ENCODE measurements at places on chromosomes 12 and 14. TPM values are rescaled to one million over a fixed set of nuclear protein-coding genes. Genes with fewer than 3 reads are reported as not detected.

The DEPDC4 gene
- total RNA-seq: 0.47 TPM

The P2RX7 gene
- total RNA-seq: 1.3 TPM

- H3K4me3 ChIP-seq: no peak overlapping the region
- DNase-seq: no peak
- H3K27ac ChIP-seq: no peak overlapping the region
- no peaks in the 10 kb centered on the region for H3K27me3 ChIP-seq
- peaks cover 42% of the 10 kb centered on the region for H3K4me1 ChIP-seq
Observed at GRCh38 chr12:2334271-2334670, 281.5 kb downstream of the CACNA1C start.

DNA sequence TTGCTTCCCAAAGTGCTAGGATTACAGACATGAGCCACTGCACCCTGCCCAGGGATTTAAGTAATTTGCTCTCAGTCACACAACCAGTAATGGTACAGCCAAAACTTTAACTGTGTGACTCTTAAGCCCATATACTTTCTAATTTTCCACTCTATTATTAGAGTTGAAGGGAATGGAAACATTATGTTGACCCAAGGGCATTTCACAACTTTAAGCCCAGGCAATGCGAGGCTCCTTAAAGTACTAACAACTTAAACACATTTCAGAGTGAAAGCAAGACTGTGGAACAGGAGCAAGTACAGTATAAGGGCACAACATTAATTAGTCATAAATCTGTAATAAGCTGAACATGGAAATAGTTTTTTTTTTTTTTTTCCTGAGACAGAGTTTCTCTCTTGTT lies 39.8 kb downstream of the BAZ1A start:
- peaks cover 10% of the 10 kb centered on the region for H3K4me1 ChIP-seq
- no peaks in the 10 kb centered on the region for H3K36me3 ChIP-seq
- DNase-seq: no peak
- no peak overlapping the region for H3K4me3 ChIP-seq

DNA sequence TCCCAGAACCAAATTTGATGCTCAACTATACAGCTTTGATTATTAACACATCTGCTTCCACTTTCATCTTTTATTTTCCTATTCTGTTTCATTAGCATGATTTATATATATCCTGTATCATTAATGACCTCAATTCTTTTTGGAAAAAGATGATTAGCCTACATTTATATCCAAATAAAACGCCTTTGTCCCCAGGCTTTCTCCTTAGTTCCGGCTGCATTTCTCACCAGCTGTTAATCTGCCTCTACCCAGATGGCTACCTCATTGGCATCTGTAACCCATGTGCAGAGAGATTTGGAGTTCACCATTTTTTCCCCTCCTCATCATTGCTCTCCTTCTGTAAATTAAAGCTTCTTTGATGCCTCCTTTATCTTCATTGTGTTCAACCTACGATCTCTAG lies 336.8 kb upstream of the RGS6 start:
- DNase-seq: no peak
- H3K4me3 ChIP-seq: no peak overlapping the region
- H3K27ac ChIP-seq: no peak overlapping the region
- no peaks in the 10 kb centered on the region for H3K36me3 ChIP-seq

- no peaks in the 10 kb centered on the region for H3K4me1 ChIP-seq
- H3K27me3 ChIP-seq: peaks cover 7% of the 10 kb centered on the region
- DNase-seq: no peak
- no peak overlapping the region for H3K27ac ChIP-seq
Observed at GRCh38 chr14:104253223-104253822, 114.9 kb downstream of the KIF26A start.

The POTEM gene
- total RNA-seq: not detected

DNA sequence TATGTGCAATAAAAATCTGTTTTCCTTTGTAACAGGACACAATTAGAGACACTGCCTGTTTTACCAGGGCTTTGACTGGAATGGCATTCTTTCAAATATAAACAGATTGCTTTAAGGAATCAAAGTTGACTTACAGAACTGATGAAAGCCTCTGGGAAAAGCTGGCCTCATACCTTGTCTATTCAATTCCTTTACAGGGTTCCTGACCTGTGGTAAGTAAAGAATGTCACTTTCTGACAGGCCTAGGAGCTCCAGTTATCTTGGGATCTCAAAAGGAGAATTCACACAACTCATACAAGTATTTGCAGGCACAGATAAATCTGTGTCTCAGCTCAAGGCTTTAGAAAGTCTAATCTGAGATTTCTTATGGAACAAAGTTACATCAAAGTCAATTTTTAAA lies 88.4 kb downstream of the BCAT1 start:
- no peaks in the 10 kb centered on the region for H3K27me3 ChIP-seq
- no peak overlapping the region for H3K4me3 ChIP-seq
- H3K27ac ChIP-seq: no peak overlapping the region

- no peaks in the 10 kb centered on the region for H3K4me1 ChIP-seq
- H3K4me3 ChIP-seq: no peak overlapping the region
- no peak overlapping the region for H3K27ac ChIP-seq
- H3K27me3 ChIP-seq: no peaks in the 10 kb centered on the region
Observed at GRCh38 chr12:91846466-91847055, 299.1 kb downstream of the BTG1 start.

DNA sequence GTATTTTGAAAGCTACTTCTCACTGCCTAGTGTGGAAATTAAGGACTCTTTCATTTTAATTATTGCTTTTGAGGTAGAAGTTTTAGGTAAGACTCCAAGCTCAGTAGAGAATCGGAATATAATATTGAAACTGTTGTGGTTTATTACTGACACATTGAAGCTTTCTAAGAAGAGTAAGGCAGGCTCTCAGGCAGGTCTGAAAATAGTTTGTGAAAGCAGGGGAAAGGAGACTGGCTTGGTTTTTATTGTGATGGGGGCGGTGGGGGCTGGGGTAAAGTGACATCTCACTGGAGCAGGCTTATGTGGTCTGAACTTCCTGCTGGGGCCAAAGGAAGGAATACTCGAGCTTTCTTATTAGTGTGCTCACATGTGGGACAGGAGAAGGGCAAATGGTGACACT lies 79.5 kb downstream of the OTOGL start:
- DNase-seq: no peak
- H3K27ac ChIP-seq: no peak overlapping the region
- H3K27me3 ChIP-seq: no peaks in the 10 kb centered on the region
- no peaks in the 10 kb centered on the region for H3K36me3 ChIP-seq
- no peak overlapping the region for H3K4me3 ChIP-seq
- H3K4me1 ChIP-seq: no peaks in the 10 kb centered on the region

DNA sequence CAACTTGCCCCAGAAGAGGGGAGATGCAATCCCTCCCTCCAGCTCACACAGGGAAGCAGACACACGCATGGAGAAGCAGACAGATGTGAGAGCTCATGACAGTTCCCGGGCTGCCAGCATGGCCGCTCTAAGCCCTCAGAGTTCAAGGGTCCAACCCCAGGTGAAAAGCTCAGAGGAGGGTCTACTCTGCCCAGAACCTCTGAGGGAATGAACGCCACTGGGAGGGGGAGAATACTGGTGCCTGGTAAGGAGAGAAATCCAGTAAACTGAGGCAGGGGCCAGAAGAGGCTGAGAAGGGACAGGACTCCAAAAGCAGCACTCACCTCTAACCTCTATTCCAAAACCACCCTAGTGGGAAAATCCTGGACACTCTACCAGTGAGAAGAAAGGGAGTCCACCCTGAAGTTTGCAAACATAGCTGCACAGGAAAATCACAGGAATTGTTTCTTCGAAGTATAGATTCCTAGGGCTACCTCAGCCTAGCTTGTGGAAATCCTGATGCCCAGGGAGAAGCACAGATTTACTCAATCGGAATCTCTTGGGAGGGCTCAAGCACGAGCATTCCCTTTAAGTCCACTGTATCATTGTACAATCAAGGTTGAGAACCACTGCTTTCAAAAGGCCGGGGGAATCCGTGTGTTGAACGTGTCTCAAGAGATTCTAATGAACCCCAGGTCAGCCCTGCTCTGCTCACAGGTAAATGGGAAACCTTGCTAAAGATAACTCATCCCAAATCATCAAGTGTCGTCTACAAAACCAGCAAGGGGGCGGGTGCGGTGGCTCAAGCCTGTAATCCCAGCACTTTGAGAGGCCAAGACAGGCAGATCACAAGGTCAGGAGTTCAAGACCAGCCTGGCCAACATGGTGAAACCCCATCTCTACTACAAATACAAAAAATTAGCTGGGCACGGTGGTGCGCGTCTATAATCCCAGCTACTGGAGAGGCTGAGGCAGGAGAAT lies 34.3 kb upstream of the PLEKHG6 start:
- no peak overlapping the region for H3K27ac ChIP-seq
- no peaks in the 10 kb centered on the region for H3K27me3 ChIP-seq
- H3K36me3 ChIP-seq: no peaks in the 10 kb centered on the region
- H3K4me3 ChIP-seq: no peak overlapping the region
